ENCODE measurements at places on chromosomes 3 and 15.

- DNase-seq: no peak
These were observed 291.2 kb downstream of the ZBTB20 start for GRCh38 chr3:114855839-114856238.

GRCh38 chr3:134052370-134052769 is 22.6 kb upstream of the SLCO2A1 start:
- no peak for DNase-seq

- DNase-seq: no peak
These were observed 37.3 kb upstream of the CMTM7 start for GRCh38 chr3:32354362-32354778.

DNA sequence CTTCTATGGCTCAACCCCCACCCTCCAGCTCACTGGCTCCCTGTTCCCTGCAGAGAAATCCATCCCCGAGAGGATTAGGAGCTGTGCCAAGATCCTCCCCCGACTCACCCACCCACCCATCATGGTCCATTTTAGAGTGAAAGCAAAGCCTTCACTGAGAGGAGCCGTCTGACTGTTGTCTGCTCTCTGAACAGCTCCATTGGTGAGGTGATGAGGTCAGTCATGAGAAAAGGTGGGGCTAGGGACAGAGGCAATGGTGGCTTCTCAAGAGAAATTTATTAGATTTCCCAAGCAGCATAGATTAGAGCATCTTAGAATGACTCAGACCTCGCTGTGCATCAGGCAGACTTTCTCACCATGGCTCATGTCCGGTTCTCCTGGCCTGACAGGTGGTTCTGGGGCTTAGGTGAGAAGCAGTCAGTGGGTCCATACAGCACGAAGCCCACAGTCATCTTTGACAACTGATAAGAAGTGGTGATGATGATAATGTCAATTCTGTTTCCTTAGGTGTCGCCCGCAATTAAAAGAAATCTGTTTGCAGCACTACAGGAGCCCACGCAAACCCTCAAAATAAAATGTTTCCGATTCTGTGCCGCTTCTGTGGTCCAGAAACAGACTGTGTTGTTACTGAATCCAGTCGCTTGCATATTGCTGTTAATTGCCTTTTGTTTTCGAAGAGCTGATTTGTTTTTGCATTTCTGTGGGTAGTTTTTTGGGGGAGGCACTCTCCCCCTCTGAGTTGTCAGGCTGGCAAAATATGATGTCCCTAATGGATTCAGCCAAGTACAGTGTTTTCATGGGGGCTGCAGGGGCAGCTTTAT is 24.8 kb upstream of the RHO start:
- DNase-seq: no peak

DNA sequence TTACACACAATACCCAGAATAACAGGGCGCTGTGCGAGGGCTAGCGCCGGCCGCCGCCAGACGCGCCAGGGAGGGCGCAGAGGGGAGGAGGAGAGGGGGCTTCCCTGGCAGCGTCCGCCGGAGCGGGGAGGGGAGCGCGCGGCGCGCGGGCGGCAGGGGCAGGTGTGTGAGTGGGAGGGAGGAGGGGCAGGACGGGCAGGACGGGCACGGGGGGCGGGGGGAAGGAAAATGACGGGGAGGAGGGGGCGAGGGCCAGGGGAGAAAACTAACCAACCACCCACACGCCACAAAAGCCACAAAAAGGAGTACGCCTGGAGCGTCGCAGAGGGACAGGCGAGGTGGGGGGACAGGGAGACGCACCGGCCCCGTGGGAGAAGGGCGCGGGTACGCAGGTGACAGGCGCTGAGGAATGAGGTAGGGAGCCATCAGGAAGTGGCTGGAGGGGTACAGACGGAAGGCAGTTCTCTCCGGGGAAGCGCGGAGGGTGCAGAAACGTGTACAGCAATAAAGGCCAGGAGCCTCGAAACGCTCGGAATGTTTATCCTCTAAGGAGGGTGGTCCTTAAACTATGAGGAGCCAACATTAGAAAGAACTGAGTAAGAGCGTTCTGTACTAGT is 610 bp upstream of the SATB1 start:
- peak; percentile 55 for DNase-seq

DNA sequence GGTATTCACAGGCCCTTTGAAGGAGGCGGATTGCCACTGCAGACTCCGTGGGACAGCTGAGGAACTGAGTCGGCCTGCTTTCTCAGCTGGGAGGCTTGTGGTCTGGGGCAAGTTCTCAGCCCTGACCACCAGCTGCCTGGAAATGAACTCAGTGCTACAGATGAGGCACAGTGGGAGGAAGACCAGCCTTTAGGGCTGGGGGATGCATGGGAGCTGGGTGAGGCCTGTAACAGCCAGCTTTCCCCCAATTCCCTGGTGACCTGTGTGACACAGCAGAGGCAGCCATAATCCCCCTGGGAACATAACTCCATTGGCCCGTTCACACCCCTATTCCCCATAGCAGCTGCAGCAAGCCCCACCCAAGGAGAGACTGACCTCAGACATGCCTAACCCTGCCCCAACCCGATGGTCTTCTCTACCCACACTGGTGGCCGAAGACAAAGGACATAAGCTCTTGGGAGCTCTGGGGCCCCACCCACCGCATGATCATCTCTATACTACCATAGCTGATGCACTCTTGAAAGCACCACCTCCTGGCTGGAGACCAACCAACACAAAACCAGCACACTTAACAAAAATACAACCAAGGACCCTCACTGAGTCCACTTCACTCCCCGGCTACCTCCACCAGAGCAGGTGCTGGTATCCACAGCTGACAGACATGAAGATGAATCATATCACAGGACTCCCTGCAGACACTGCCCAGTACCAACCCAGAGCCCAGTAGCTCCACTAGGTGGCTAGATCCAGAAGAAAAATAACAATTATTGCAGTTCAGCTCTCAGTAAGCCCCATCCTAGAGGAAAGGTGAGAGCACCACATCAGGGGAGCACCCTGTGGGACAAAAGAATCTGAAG is 24.9 kb downstream of the ZMAT3 start:
- no peak for DNase-seq

- DNase-seq: no peak
These were observed 271.2 kb upstream of the CTDSPL start for GRCh38 chr3:37590328-37591079.

- peak; percentile 27 for DNase-seq
These were observed 1.9 kb downstream of the VGLL4 start for GRCh38 chr3:11641683-11642430.

DNA sequence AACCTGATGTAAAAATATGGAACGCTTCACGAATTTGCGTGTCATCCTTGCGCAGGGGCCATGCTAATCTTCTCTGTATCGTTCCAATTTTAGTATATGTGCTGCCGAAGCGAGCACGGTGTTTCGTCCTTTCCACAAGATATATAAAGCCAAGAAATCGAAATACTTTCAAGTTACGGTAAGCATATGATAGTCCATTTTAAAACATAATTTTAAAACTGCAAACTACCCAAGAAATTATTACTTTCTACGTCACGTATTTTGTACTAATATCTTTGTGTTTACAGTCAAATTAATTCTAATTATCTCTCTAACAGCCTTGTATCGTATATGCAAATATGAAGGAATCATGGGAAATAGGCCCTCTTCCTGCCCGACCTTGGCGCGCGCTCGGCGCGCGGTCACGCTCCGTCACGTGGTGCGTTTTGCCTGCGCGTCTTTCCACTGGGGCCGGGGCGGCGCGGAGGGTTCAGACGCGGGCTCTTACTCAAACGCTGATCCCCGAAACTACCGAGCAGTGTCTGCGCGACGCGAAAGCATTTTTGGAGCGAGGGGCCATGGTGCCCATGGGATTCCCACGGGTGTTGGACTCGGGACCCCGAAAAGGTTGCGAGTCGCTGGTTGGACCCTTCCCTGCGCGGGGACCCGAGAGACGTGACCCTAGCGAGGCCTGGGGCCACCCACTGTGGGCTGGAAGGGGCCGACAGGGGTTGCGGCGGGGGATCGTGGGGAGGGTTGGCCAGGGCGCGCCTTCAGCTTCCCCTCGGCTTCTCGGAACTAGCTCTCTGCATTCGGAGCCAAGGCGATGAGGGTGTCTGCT is at the start of gene RNU6-1:
Gene RNU6-1 (minus strand): TSS at position 117 of the 820 bp plus-strand sequence.
- DNase-seq: peak; percentile 96

- no peak for DNase-seq
These were observed 230.2 kb upstream of the HES1 start for GRCh38 chr3:193905541-193906396.

DNA sequence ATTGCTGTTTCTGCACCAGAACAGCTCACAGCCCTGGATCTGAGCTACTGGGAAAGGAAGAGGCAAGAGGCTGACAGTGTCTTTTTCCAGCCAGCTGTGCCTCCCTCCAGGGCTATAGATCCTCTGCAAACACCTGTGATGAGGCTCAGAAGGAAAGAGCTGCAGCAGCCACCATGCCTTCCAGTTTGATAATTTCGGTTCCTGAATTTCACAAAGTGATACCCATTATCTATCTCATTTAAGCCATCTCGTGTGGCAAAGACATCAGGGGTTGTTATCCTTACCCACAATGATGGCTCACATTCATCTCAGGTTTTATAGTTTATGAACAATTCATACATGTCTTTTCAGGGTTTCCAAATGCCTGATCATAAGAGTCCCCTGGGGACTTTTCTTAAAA is 1.8 kb upstream of the LARP6 start:
- DNase-seq: no peak

- no peak for DNase-seq
These were observed 59.0 kb upstream of the PPARG start for GRCh38 chr3:12229896-12230295.

DNA sequence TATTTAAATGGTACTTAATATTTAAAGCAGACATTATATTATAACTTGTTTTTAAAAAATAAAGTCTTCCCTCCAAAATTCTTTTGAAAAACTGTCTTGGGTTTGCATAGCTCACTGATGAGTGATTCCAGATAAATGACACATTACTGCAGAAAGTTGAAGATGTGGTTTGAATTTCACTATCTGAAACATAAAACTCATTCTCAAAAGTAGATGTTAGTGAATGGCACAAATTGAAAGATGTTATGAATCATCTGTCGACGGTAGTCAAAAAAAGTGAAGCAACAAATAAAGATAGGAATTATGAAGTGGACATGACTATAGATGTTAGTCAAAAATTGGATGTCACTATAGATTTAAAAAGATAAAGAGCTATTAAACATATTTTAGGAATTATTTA is 280.5 kb downstream of the GAP43 start:
- no peak for DNase-seq

DNA sequence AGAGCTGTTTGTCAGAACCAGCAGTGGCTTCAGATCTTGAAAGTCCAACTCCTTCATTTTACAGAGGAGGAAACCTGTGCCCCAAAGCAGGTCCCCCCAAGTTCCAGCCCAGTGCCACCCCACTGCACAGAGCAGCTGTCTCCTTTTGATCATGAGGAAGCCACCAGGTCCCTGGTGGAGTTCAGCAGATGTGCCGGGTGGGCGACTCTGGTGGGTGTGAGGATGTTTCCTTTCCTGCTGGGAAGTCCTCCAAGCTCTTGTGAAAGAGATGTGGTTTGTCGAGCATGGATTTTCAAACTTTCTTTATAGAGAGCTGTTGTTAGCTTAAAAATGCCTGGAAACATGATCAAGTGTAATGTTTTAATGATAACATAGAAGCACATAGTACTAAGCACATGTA is 52.0 kb downstream of the SMAD3 start:
- DNase-seq: no peak

DNA sequence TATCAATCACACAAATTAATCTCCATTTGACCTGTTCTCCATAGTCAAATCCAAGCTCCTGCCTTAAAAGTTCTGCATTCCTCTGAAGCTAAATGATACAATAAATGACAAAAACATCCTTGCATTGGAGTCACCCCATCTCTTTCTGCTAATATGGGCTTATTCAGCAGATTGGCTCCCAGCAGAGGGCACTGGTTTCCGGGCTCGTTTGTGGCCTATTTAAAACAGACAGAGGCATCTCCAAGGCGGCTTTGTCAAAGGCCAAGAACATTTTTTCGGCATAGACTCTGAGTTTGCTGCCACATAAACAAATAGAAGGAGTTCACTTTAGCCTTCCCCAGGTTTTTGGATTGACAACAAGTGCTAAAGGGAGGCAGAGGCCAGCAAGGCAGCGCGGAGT is 204.4 kb upstream of the RASGRP1 start:
- no peak for DNase-seq

- DNase-seq: no peak
These were observed 32.5 kb upstream of the TATDN2 start for GRCh38 chr3:10215578-10216368.

GRCh38 chr3:68943753-68944500 is 11.6 kb upstream of the TAFA4 start:
- no peak for DNase-seq

DNA sequence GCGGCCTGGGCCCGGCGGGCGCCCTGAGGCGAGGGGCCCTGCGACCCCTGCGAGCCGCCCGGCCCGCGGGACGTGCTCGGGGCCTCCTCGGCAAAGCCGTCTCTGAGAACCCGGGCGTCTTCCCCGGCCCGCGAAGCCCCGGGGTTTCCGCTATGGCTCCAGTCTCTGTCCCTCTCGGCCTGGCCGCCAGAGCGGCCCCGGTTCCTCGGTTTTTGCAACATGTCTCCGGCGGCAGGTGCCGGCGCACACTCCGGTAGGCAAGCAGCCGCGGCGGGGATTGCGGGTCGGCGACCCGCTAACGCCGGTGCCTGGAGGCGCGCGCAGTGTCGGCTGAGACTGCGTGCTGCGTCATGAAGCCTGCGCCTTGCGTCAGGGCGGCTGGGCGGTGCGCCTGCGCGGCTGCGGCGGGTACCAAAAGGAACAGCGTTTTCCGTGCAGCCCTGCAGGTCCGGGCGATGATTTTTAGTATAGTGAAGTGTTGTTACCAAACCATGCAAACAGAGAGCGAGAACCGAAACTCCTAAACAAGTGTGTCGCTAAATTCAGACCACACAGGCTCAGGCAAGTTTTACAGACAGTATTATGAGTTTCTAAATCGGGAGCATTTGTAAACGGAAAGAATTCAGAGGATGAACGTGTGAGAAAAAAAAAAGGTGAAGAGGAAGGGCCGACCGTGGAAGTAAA is at the start of gene NSMCE3:
Gene NSMCE3 (minus strand): TSS at position 338 of the 684 bp plus-strand sequence. CDS start 117 bp downstream, at position 221.
- DNase-seq: peak; percentile 90

GRCh38 chr15:77907824-77908751 is 169.4 kb downstream of the TBC1D2B start:
- DNase-seq: peak; percentile 17

DNA sequence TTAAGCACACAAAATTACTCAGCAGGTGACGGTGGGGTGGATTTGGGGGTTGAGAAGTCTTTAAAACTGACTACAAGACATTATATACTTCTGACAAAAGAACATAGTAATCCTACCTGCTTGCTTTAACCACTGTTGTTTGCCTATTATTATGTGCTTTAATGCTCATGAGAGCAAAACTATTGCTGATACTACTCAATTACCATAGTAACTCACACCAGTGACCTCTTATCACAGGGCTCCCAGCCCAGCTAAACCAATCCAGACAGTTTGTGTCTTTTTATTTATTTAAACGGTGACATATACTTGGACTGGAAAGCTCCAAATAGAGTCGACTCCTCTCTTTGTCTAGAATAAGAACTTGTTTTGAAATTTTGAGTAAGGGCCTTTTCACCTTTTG is 42.8 kb upstream of the FEZF2 start:
- DNase-seq: no peak

DNA sequence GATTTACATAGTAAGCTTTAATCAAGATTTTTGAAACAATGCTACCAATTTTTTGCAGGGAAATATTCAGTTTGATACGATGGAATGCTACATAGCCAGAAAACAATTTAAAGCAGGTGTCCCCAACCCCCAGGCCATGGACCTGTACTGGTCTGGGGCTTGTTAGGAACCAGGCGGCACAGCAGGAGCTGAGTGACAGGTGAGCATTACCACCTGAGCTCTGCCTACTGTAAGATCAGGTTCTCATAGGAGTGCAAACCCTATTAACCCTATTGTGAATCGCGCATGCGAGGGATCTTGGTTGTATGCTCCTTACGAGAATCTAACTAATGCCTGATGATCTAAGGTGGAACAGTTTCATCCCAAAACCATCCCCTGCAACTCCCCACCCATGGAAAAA is 322.6 kb upstream of the NECTIN3 start:
- DNase-seq: no peak

GRCh38 chr3:9837701-9838582 is 5.9 kb downstream of the RPUSD3 start:
- no peak for DNase-seq

Data from CD4-positive, alpha-beta T cell treated with Interleukin-2 at 100 ng/mL for 4 hours (primary cell).